NCI-H524 treated with DMSO at 0.1 percent for 48 hours (cell line): ENCODE measurements at places on chromosomes 7 and 10.

- DNase-seq: no peak
Measured at GRCh38 chr7:148750442-148751355, 52.0 kb downstream of the CUL1 start.

GRCh38 chr10:71382028-71382427 is 14.7 kb upstream of the CDH23 start:
- DNase-seq: no peak

DNA sequence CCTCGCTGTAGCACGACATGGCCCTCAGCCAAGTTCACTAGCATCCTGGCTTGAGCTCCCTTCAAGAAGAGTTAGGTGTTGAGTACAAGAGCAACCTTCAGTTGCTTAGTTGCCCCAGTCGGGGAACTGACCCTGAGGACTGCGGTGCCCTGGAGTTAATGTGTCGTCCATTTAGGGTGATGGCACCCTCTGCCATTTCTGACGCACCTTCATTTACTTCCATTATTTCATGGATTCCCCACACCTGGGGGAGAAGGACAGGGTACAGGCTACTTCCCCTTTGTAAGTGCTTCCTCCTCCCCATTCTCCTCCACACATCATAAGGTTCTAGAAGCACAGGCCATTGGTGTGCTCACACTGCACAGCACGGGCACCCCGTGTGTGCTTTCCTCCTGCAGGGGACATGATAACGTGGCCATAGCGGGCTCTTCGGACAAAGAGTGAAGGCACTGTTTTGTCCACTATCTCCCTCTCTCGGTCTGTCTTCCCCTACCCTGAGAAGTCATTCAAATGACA is 1.8 kb downstream of the ALOX5 start:
- no peak for DNase-seq

- no peak for DNase-seq
Measured at GRCh38 chr7:72343991-72344390, 68.1 kb downstream of the CALN1 start.

DNA sequence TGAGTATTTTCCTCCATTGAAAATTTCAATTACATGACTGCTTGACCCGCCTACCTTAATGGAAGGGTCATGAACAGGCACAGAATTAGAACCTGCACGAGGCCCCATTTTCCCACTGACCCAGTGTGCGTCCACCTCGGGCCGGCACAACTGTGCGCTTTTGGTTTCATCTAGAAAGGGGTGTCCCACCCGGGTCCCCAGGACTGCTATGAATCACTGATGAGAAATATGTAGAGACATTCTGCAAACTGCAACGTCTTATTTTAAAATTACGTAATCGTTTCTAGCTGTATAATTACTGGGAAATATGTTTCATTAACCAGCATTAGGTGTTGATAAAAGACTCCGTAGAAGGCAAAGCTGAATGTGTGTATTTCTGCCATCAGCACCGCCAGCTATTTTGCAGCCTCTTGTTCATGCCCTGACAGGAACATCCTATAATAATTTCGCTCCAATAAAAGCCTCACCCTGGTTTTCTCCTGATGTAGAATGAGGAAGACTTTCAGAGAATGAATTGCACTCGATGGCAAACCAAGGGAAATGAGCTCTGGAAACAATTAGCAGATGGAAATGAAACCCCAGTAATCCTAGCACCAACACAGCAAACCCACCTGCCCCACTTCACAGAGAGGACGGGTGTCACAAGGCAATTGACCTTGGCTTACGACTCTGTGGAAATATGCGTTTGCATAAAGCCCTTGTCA is 562.1 kb downstream of the DNAJB6 start:
- peak; percentile 10 for DNase-seq

DNA sequence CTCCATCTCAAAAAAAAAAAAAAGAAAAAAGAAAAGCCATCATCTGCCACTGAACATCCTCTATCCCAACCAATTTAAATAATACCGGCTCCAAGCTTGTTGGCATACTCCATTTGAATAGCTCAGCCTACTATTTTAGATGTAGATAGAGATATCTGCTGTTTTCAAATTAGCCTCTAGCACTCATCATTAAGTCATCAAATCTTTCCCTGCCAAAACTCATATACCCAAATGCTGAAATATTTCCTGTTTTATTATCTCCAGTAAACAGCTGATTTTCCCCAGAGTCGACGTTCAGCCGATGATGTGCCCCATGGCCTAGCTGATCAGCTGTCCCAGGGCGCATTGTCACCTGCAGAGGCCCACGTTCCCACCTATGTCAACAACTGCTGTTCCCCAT is 34.5 kb upstream of the FRMD4A start:
- no peak for DNase-seq

DNA sequence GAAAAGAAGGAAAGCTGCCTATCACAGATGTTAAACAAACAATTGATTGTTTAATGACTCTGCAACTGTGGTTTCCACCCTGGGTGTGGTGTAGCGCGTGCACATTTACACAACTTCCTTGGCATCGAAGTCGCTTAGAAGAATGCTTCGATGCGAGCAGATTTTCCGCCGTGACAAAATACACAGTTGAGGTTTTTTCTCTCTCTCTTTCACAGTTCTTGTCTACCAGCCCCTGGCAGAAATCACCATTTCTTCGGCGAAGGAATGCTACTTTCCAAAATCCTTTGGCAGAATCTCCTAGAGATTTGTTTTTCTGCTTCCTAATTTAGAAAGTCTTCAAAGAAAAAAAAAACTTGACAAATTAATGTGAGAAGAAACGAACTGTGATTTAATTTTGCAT is 70.7 kb upstream of the C1QL3 start:
- no peak for DNase-seq

DNA sequence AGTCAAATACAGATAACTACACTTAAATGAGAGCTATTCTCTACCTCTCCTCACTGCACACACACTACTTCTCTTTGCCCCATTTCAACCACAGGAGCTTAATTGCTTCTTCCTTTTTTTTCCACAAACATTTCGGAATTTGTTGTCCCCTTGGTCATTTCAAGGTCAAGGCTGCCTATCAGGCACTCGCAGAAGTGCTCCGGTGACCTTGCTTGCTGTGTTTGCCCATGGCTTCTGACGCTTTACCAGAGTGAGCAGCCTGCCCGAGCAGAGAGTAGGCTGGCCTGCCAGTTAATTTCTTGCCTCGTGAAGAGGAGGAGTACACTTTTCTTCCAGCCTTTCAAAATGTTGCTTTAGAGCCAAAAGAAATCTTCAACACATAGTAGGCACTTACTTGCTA is 297.1 kb upstream of the LRGUK start:
- DNase-seq: no peak

DNA sequence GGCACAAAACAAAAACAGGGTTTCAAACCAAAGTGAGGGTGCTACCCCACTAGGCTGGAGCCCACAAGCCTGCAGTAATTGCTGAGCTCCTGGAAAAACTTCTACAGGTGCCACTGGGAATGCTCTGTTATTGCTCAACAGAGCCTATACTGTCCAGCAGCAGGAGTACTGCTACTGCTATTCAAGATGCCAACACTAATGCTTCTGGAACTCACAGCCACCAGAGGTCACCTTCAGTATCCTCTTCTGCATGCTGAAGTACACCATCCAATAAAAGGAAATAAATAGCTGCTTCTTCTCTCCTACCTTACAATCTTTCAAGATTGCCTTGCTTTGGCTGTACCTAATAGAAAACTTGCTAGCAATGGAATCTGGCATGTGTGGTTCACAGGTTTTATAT is 222.0 kb downstream of the LRRN3 start:
- no peak for DNase-seq

DNA sequence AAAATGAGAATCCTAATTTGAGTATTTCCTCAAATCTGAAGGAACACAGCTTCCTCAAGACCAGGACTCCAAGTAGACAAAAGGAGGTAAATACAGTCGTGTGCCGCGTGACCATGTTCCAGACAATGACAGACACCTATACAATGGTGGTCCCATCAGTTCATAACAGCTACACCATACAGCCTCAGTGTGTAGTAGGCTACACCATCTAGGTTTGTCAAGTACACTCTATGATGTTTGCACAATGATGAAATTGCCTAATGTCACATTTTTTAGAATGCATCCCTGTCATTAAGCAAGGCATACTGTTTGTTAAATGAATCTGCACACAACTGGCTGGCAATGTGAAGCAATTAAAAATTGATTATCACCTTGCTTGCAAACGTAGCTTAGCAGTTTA is 107.9 kb downstream of the PROSER2 start:
- DNase-seq: no peak

DNA sequence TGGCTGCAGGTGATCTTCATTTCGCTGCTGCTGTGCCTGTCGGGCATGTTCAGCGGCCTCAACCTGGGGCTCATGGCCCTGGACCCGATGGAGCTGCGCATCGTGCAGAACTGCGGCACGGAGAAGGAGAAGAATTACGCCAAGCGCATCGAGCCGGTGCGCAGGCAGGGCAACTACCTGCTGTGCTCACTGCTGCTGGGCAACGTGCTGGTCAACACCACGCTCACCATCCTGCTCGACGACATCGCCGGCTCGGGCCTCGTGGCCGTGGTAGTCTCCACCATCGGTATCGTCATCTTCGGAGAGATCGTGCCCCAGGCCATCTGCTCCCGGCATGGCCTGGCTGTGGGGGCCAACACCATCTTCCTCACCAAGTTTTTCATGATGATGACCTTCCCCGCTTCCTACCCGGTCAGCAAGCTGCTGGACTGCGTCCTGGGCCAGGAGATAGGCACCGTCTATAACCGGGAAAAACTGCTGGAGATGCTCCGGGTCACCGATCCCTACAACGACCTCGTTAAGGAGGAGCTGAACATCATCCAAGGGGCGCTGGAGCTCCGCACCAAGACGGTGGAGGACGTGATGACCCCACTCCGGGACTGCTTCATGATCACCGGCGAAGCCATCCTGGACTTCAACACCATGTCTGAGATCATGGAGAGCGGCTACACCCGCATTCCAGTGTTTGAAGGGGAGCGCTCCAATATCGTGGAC is 1.3 kb downstream of the CNNM2 start:
- DNase-seq: no peak

GRCh38 chr10:124296121-124296812 is 122.5 kb downstream of the OAT start:
- DNase-seq: no peak

GRCh38 chr10:133196221-133196915 is 33.6 kb upstream of the UTF1 start:
- DNase-seq: no peak

DNA sequence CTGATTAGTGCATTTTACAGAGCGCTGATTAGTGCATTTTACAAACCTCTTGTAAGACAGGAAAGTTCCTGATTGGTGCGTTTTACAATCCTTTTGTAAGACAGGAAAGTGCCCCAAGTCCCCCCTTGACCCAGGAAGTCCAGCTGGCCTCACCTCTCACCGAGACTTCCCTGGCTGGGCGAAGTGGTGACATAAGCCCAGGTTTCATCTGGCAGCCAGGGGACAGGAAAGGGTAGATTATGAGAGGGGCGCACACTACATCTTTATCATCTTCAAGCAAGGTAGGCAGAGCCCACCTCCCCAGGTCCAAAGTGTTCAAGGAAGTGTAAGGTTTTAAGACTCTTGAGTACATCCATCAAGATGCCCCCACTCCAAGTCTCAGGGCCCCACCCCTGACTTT is 5.5 kb upstream of the GDF10 start:
- DNase-seq: no peak

- DNase-seq: peak; percentile 78
Measured at GRCh38 chr7:90850066-90850465, 253.9 kb downstream of the CDK14 start.

DNA sequence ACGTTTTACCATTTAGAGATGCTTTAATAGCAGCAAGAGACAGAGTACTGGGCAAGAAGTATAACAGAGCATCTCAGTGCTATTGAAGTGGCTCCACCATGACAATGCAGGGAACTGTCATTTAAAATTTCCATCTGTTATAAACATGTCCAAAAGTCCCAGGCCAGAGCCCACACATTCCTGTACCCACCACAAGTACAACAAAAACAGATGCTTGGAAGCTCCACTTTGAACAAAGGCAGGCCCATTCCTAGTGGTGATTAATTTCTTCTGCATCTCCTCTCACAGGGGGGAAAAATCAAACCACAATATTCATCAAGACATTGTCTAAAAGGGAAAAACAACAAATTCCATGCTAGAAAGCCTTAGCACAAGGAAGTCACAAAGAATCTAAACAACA is 627.9 kb downstream of the PARD3 start:
- no peak for DNase-seq

GRCh38 chr7:117009705-117010361 is 56.5 kb downstream of the ST7 start:
- DNase-seq: no peak

- peak; percentile 7 for DNase-seq
Measured at GRCh38 chr7:31735991-31736982, 49.3 kb downstream of the PPP1R17 start.

DNA sequence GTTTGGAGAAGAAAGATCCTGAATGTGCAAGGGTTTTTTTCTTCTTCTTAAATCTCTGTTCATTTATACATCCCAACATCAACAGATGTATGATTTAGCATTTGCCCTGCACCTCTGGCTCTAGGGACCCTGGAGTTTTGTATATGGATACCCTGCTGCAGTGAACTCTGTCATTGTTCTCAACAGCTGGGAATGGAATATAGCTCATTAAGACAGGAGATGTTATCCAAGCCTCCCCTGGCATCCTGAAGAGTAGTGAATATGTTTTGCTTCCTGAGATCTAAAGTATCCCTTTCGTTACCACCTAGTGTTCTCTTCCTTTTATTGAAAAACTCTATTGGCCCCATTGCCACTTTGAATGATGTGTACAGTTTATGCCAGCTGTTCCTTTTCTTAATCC is 275.9 kb downstream of the EXOC4 start:
- peak; percentile 7 for DNase-seq

- DNase-seq: peak; percentile 36
Measured at GRCh38 chr7:4479367-4480039, 202.6 kb upstream of the FOXK1 start.

DNA sequence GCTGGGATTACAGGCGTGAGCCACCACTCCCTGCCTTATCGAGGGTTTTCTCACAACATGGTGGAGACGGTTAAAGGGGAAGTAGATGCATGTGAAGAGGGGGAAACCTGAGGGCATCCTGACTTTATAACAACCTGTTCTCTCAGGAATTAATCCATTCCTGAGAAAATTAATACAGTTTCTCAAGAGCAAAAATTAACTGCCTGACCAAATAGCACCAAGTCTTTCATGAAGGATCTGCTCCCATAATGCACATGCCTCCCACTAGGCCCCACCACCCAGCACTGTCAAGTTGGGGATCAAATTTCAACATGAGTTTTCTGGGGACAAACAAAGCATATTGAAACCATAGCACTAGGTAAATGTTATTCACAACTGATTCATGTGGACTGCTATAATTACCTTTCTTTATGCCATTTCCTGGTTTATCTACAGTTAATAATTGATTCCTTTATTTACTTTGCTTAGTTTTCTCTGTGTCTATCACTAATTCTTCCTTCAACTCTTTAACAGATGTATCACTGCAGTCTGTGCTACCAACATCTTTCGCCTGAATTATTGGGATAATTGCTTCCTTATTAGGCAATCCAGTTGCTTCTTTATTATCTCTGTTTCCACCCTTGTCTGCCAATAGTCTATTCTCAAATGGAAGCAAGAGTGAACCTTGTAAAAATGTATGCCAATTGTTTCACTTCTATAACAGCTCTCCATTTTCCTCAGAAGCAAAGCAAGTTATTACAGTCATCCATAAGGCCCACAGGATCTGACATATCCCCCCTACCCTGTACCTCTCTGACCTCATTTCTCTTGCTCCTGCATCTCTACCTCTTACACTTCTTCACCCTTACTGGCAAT is 12.9 kb upstream of the MICU1 start:
- no peak for DNase-seq
